Right renal cortex interstitium (tissue), 3 donors: ENCODE measurements at places on chromosomes 6 and 20. TPM values are rescaled to one million over a fixed set of nuclear protein-coding genes. Genes with fewer than 3 reads are reported as not detected.

DNA sequence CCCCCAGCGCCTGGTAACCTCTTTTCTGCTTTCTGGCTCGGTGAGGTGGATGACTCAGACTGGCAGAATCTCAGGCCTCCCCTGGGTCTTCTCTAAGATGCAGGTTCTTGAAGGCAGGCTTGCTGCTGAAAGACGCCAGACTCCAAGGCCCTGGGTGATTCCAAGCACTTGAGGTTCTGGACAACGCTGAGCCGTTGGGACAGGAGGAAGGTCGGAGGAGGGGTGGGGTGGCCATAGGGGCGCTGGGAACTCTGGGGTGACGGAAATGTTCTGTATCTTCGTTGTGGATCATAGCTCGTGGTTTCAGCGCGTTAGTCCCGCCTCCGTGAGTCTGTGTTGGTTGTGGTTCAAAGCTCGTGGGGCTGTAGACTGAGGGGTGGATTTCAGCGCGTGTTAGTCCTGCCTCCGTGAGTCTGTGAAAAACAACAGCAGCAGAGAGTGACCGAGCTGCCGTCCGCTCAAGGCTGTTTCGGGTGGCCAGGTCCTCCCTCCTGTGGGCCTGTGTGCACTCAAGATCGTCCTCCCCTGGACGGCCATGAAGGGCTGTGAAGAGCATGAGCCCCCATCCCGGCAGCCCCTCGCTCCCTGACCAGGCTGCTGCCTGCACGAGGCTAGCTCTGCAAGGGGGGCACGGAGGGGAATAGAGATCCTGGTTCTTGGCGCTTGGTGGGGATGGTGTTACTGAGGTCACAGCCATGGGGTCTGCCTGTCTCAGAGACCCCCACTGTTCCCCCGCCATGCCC, 7.7 kb downstream of the NTSR1 start:
- no peak for DNase-seq

GRCh38 chr20:54377992-54378773, 97.2 kb upstream of the DOK5 start:
- DNase-seq, result no peak

GRCh38 chr6:15682965-15683822, 20.4 kb upstream of the DTNBP1 start:
- no peak for DNase-seq

- no peak for DNase-seq
Measured at GRCh38 chr6:83615025-83615999, 93.6 kb downstream of the SNAP91 start.

DNA sequence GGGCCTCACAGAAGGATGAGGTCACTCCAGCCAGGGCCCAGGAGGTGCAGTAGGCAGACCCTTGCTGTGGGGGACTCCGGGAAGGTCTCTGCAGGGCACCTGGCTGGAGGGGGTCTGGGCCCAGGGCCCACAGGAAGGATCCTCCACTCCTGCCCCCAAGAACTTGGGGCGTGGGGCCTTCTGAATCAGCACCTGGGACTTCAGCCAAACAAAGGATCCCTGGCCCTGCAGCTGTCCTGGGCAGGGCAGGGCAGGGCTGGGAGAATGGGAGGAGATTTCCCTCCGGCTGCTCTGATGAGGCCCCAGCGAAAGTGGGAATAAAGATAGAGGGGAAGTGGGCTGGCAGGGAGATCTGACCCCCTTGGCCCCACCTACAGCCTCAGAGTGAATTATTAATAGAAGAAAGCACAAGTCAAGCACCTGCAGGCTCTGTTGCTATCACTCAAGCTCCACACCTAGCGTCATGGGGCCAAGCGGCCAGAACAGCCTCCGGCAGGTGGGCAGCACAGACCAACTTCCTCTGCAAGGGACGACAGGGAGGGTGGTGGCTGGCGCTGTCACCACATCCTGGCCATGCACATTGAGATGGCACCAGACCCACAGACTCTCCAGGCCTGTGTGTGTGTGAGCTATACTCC, 61.6 kb upstream of the MRPS10 start:
- DNase-seq, result no peak

- DNase-seq, result no peak
Measured at GRCh38 chr6:137640086-137640485, 145.9 kb upstream of the OLIG3 start.

GRCh38 chr6:129748212-129748900, 38.4 kb upstream of the ARHGAP18 start:
- DNase-seq, result no peak

DNA sequence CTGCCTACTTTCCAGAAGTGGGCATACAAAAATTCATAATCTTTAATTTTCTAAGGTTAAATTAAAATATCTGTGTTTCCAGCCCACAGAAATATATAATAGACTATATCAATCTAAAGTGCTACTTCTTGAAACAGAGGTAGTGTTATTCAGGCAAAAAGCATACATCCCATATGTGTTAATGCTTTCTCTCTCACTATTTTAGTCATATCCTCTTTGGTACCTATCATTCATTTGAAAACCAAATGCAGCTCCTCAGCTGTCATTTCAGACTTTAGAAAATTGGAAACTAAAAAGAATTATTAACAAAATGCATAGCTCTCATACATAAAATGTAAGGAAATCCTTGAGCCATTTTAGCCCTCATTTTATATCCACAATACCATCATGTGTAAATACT, 925 bp downstream of the FHL5 start:
- DNase-seq, result no peak

DNA sequence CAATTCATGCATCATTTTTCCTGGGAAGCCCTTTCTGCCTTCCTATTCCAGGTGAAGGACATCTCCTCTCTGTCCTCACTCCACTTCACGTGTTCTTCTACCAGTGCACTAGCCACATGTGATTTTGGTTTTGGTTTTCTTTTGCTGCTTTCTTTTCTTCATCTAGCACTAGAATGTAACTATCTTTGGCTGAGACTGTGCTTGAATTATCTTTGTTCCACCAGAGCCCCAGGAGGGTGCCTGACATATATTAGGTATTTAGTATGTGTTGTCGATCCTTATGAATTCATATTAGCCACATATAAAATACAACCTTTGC, 79.9 kb downstream of the VGLL2 start:
- no peak for DNase-seq

CYP39A1 gene
- 7.9 TPM for polyA plus RNA-seq

FOXP4 gene
- 24.1 TPM for polyA plus RNA-seq

WFDC2 gene
- 177 TPM for polyA plus RNA-seq

SLC22A1 gene
- polyA plus RNA-seq, result 1.3 TPM

NFATC2 gene
- 2.1 TPM for polyA plus RNA-seq

LAMA4 gene
- 97.0 TPM for polyA plus RNA-seq

- DNase-seq, result no peak
Measured at GRCh38 chr6:6908121-6908520, 199.6 kb upstream of the RREB1 start.

LY6G6D gene
- 0.34 TPM for polyA plus RNA-seq

GRCh38 chr6:146546443-146547043, 2.9 kb downstream of the RAB32 start:
- DNase-seq, result no peak

GRCh38 chr20:50298554-50299324, 108.1 kb downstream of the CEBPB start:
- DNase-seq, result no peak

GRCh38 chr6:148509119-148509799, 166.6 kb downstream of the SASH1 start:
- no peak for DNase-seq

NUP153 gene
- polyA plus RNA-seq, result 59.1 TPM

CEP43 gene
- polyA plus RNA-seq, result 26.9 TPM

DNA sequence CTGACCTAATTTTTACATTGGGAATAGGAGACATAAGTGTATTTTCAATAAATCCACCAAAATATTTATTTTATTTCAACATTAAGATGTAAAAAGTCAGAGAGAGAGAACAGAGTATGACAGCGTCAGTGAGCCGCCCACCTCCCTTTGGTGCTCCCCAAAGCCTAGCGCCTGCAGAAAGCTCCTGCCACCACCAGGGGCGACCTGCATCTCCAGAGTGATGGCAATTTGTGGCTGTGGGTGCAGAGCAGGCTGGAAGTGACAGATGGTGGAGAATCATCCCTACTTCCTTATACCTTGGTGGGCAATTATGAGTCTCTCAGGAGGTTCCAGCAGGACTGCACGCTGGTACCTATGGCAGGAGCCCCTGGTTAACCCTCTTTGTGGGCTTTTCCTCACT, 87.3 kb downstream of the PTPRT start:
- DNase-seq, result no peak

FOXF2 gene
- not detected for polyA plus RNA-seq

DNA sequence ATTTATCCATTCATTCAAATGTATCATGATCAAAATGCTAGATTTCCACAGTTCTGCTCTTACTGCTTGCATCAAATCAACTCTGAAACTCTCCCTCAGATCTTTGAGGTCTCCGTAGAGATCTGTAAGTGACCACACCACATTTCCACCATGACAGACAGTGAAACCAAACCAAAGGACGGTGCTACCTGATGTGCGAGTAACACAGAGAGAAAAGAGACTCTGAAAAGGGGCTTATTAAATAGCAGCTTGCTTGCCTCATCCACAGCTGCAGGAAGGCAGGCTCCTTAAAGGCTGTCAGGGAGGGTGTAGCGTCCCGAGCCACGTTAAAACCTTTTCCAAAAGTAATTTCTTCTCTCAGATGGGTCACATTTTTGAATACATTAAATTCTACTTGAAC, 335.8 kb downstream of the PACRG start:
- DNase-seq, result no peak

GRCh38 chr6:113457751-113458150, 399.4 kb upstream of the MARCKS start:
- no peak for DNase-seq

- no peak for DNase-seq
Measured at GRCh38 chr6:53811082-53811481, 16.3 kb downstream of the LRRC1 start.
